ENCODE measurements at places on chromosomes 2 and 18.

DNA sequence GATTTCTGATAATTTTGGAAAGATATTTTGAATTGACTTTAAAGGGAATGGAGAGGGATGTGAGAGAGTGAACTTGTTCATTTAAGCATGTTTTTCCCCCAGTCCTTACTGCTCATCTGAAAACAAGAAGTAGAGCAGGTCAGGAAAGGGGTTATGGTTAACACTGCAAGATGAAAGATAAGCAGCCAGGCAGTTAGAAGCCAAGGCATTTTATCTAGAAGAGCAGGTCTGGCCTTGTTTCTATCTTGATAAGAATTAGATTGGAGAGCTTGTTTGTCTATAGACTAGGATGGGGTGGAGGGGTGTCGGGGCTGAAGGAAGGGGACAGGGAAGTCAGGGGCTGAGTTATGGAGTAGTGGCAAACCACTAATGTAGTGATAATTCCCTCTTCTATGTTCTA is 171.6 kb downstream of the IKZF2 start:
- no peak for DNase-seq
- H3K27me3 ChIP-seq = no peaks in the 10 kb centered on the region
- H3K4me3 ChIP-seq = no peak overlapping the region
- no peak overlapping the region for H3K27ac ChIP-seq
- peaks cover 6% of the 10 kb centered on the region for H3K4me1 ChIP-seq
- H3K36me3 ChIP-seq = peaks cover 8% of the 10 kb centered on the region

DNA sequence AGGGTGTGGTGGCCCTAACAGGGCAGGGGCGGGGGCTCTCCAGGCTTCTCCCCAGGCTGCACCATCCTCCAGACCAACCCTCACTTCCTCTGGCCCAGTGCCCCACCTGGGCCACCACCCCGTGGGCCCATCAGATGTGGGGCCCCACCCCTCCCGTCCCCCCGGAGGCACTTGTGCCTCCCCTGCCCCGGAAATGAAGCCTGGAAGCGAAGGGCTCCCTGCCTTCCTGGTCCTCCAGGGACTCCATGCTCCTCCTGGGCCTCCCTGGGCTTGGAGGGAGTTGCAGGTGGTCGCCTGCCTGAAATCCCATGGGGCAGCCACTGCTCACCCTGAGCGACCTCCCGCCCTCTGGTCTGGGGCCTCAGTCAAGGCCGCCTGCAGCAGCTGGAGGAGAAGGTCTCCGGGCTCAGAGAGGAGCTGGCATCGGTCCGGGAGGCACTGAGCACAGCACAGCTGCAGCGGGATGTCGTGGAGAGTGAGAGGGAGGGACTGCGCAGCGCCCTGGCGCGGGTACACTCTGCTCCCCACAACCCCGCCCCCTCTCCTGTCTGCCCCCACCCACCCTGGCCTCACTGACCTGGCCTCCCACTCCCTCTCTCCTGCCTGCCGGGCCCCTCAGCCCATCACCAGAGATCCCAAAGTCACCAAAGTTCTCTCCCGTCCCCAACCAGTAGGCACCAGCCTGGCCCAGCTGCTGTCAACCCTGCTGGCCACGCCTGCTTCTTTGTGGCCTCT is 28.0 kb downstream of the CROCC2 start:
- H3K4me3 ChIP-seq = no peak overlapping the region
- peaks cover under 1% of the 10 kb centered on the region for H3K27me3 ChIP-seq
- DNase-seq = no peak
- no peaks in the 10 kb centered on the region for H3K4me1 ChIP-seq
- H3K36me3 ChIP-seq = peaks cover 5% of the 10 kb centered on the region

- no peak for DNase-seq
- H3K4me1 ChIP-seq = peaks cover 2% of the 10 kb centered on the region
- H3K27ac ChIP-seq = no peak overlapping the region
- no peak overlapping the region for H3K4me3 ChIP-seq
- no peaks in the 10 kb centered on the region for H3K27me3 ChIP-seq
- peaks cover 25% of the 10 kb centered on the region for H3K36me3 ChIP-seq
Observed at GRCh38 chr2:113263546-113263945, 15.2 kb downstream of the PAX8 start.

GRCh38 chr2:24214880-24215279 is 40.0 kb downstream of the FAM228A start:
- H3K4me3 ChIP-seq = no peak overlapping the region
- H3K36me3 ChIP-seq = peaks cover 34% of the 10 kb centered on the region
- no peaks in the 10 kb centered on the region for H3K4me1 ChIP-seq
- DNase-seq = no peak
- no peaks in the 10 kb centered on the region for H3K27me3 ChIP-seq

- no peak overlapping the region for H3K27ac ChIP-seq
- no peaks in the 10 kb centered on the region for H3K36me3 ChIP-seq
Observed at GRCh38 chr2:204260162-204260877, 285.0 kb upstream of the PARD3B start.

DNA sequence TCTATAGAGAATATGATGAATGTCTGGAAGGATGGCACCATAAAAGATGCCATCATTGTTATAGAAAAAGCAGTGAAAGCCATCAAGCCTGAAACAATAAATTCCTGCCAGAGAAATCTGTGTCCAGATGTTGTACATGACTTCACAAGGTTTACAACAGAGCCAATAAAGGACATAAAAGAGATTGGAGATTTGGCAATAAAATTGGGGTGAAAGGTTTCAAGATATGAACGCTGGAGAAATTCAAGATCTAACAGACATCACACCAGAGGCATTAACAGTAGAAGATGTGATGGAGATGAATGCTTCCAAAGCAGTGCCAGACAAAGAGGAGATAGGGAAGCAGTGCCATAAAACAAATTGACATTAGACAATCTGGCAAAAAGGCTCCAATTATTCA is 518.8 kb upstream of the ACVR2A start:
- H3K4me3 ChIP-seq = no peak overlapping the region
- no peaks in the 10 kb centered on the region for H3K27me3 ChIP-seq
- H3K4me1 ChIP-seq = peaks cover 5% of the 10 kb centered on the region
- no peaks in the 10 kb centered on the region for H3K36me3 ChIP-seq
- DNase-seq = no peak

GRCh38 chr2:37617119-37617892 is 54.1 kb downstream of the CDC42EP3 start:
- H3K27me3 ChIP-seq = no peaks in the 10 kb centered on the region
- H3K36me3 ChIP-seq = peaks cover 10% of the 10 kb centered on the region
- peak overlapping the region; percentile 44 for H3K27ac ChIP-seq
- H3K4me1 ChIP-seq = peaks cover 28% of the 10 kb centered on the region
- no peak for DNase-seq

- DNase-seq = no peak
- peaks cover 27% of the 10 kb centered on the region for H3K4me1 ChIP-seq
- peak overlapping the region; percentile 81 for H3K27ac ChIP-seq
- H3K36me3 ChIP-seq = peaks cover 21% of the 10 kb centered on the region
Observed at GRCh38 chr18:58886864-58887612, 22.4 kb downstream of the ZNF532 start.

GRCh38 chr2:149125031-149125725 is 86.7 kb downstream of the LYPD6B start:
- H3K4me1 ChIP-seq = peaks cover 6% of the 10 kb centered on the region
- H3K27me3 ChIP-seq = peaks cover 15% of the 10 kb centered on the region
- H3K36me3 ChIP-seq = peaks cover 1% of the 10 kb centered on the region
- DNase-seq = no peak
- H3K4me3 ChIP-seq = no peak overlapping the region

DNA sequence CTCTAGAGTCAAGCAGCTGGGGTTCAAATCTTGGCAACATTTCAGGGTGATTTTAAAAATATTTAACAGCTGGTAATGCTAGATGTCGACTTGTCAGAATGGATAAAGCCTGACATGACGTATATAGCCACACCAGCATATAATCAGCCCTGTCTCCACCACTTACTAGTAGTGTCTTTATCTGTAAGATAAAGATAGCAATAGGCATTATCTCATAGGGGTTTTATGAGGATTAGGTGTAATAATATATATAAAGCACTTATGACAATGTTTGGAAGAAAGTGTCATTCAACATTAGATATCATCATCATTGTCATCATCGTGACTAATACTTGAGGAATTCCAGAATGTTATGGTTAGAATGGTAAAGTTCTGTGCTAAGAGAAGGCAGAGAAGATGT is 369.0 kb upstream of the CWC22 start:
- H3K27me3 ChIP-seq = no peaks in the 10 kb centered on the region
- H3K27ac ChIP-seq = no peak overlapping the region
- no peak overlapping the region for H3K4me3 ChIP-seq
- no peak for DNase-seq

- no peak overlapping the region for H3K4me3 ChIP-seq
- no peaks in the 10 kb centered on the region for H3K36me3 ChIP-seq
- no peaks in the 10 kb centered on the region for H3K27me3 ChIP-seq
- no peak overlapping the region for H3K27ac ChIP-seq
- H3K4me1 ChIP-seq = no peaks in the 10 kb centered on the region
Observed at GRCh38 chr2:163644238-163644637, 91.6 kb downstream of the FIGN start.

GRCh38 chr2:33607251-33607721 is 8.2 kb upstream of the FAM98A start:
- no peaks in the 10 kb centered on the region for H3K4me1 ChIP-seq
- no peak overlapping the region for H3K27ac ChIP-seq
- no peak for DNase-seq
- peaks cover 7% of the 10 kb centered on the region for H3K36me3 ChIP-seq

- H3K4me3 ChIP-seq = peak overlapping the region; percentile 100
- H3K27ac ChIP-seq = peak overlapping the region; percentile 97
- no peak for DNase-seq
- H3K4me1 ChIP-seq = peaks cover 14% of the 10 kb centered on the region
- no peaks in the 10 kb centered on the region for H3K36me3 ChIP-seq
- no peaks in the 10 kb centered on the region for H3K27me3 ChIP-seq
Observed at GRCh38 chr2:156343096-156343939, 10.8 kb upstream of the NR4A2 start.

DNA sequence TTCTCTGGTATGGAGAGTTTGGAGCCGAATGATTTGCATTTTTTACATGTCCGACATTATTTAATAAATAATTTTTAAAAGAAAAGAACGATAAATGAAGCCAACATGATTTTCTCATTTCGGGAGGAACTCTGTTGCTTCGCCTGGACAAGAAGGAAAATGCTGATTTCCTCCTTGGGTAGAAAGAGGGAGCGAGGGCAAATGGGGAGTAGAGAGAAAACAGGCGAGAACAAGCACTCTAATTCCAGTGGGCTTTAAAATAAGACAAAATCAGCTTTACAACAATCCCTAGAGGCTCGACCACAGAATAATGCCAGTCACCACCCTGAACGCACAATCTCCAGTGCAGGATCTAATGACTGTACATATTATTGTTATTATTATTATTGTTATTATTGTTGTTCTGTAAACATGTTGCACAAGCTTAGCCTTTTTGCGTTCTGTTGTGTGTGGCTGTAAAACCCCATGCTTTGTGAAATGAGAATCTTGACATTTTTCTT is 3.7 kb downstream of the DLX1 start:
- H3K4me1 ChIP-seq = peaks cover 25% of the 10 kb centered on the region
- peaks cover 86% of the 10 kb centered on the region for H3K27me3 ChIP-seq
- no peak overlapping the region for H3K4me3 ChIP-seq
- no peak for DNase-seq
- H3K36me3 ChIP-seq = peaks cover 10% of the 10 kb centered on the region

GRCh38 chr2:240225131-240225530 is 84.7 kb upstream of the OTOS start:
- H3K27me3 ChIP-seq = peaks cover 40% of the 10 kb centered on the region
- H3K36me3 ChIP-seq = peaks cover 7% of the 10 kb centered on the region
- no peak for DNase-seq
- H3K4me3 ChIP-seq = no peak overlapping the region
- H3K4me1 ChIP-seq = peaks cover 8% of the 10 kb centered on the region

- no peaks in the 10 kb centered on the region for H3K36me3 ChIP-seq
- H3K4me1 ChIP-seq = no peaks in the 10 kb centered on the region
- no peak overlapping the region for H3K27ac ChIP-seq
- no peaks in the 10 kb centered on the region for H3K27me3 ChIP-seq
- no peak overlapping the region for H3K4me3 ChIP-seq
Observed at GRCh38 chr2:142596334-142597088, 281.0 kb upstream of the KYNU start.

- DNase-seq = no peak
- H3K4me3 ChIP-seq = no peak overlapping the region
- no peak overlapping the region for H3K27ac ChIP-seq
Observed at GRCh38 chr2:208609166-208609804, 202.7 kb downstream of the PTH2R start.

- no peak overlapping the region for H3K4me3 ChIP-seq
- DNase-seq = no peak
- H3K27me3 ChIP-seq = no peaks in the 10 kb centered on the region
- H3K36me3 ChIP-seq = peaks cover 82% of the 10 kb centered on the region
- H3K27ac ChIP-seq = no peak overlapping the region
- H3K4me1 ChIP-seq = peaks cover 56% of the 10 kb centered on the region
Observed at GRCh38 chr2:171102802-171103201, 57.9 kb downstream of the TLK1 start.

GRCh38 chr2:176268976-176269318 is 295 bp upstream of the MTX2 start:
- peaks cover 3% of the 10 kb centered on the region for H3K27me3 ChIP-seq
- DNase-seq = no peak

DNA sequence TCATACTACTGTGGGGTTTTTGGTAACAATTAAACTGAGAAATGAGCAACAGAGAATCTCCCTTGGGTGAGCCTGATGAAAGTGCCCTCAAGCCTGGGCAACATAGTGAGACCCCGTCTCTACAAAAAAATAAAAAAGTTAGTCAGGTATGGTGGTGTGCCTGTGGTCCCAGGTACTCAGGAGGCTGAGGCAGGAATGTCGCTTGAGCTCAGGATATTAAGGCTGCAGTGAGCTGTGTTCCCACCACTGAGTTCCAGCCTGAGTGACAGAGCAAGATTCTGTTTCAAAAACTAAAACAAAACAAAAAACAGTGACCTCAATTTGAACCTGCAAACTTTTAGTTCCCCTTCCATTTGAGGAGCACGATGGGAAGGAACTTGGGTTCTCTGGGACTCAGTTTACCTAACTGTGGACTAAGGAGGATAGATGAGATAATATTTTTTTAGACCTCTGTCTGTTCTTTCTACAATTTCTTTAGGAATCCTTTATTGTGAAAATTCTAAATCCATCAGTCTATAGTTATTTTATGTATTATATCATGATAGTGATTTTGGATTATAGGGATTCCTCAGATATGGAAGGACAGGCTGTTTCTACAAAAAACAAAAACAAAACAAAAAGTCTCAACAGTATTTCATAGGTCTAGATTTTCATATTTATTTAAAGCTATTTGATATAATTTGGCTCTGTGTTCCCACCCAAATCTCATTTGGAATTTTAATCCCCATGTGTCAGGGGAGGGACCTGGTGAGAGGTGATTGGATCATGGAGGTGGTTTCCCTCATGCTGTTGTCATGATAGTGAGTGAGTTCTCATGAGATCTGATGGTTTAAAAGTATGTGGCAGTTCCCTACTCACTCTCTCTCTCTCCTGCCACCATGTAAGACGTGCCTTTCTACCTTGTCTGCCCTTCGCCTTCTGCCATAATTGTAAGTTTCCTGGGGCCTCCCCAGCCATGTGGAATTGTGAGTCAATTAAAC is 178.6 kb downstream of the MYCN start:
- DNase-seq = no peak
- no peak overlapping the region for H3K27ac ChIP-seq
- H3K27me3 ChIP-seq = no peaks in the 10 kb centered on the region
- H3K36me3 ChIP-seq = no peaks in the 10 kb centered on the region
- H3K4me1 ChIP-seq = no peaks in the 10 kb centered on the region

Data from stimulated activated naive B cell treated with anti-CD40 and anti-IgM and Interleukin-4, amounts not matched to agents 10 μg/mL and 1 μg/mL and 100 μg/mL, for 72 hours (primary cell).